ENCODE measurements at places on chromosomes 1 and 21.

DNA sequence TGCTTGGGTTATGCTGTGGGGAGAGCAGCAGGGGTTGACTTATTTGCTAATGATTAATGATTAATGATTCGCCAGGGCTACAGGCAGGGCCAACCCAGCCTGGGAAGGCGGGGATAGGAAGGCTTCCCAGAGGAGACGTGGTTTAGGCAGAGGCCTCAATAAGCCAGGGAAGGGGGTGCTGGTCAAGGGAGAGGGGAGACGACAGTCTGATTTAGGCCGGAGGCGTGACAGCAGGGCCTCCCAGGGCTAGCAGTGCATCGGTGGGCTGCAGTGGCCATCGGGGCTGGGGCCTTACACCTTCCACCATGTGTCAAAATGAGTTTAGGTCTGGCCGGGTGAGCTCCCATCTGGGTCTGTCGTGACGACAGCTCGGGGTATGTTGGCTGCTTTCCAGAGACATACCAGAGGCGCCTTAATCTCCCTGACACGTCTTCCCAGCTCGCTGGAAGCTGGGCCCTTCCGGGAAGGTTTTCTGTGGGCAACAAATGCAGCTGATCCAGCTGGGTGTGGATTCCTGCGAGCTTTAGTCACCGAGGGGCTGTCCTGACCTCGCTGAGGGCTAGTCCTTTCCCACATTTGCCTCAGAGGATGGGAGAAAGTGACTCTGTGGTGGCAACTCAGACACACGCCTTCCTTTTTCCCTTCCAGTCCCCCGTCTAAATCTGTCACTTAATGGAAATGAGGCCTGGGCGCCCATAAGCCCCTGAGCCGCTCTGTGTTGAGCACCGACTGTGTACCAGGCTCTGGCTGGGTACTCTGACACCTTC lies 3.7 kb upstream of the SLC1A7 start:
- no peak for DNase-seq

- DNase-seq = no peak
Measured at GRCh38 chr21:41431788-41432548, 5.9 kb downstream of the MX1 start.

DNA sequence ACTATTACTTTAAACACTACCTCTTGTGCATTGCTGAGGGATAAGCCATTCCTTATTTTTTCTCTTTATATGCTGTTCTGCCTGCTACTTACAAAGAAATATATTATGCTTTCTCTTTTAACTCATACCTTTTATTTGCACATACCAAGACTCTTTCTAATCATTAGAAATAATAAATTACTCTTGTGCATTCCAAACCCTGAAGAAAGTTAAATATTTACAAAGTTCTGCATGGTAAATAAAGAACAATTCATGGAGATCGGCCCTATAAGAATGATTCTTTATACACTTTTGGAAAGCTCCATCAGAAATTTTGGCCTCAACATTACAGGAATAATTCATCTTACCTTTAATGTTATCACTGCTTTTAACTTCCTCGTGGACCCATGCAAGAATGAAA lies 86.7 kb upstream of the PALMD start:
- no peak for DNase-seq

DNA sequence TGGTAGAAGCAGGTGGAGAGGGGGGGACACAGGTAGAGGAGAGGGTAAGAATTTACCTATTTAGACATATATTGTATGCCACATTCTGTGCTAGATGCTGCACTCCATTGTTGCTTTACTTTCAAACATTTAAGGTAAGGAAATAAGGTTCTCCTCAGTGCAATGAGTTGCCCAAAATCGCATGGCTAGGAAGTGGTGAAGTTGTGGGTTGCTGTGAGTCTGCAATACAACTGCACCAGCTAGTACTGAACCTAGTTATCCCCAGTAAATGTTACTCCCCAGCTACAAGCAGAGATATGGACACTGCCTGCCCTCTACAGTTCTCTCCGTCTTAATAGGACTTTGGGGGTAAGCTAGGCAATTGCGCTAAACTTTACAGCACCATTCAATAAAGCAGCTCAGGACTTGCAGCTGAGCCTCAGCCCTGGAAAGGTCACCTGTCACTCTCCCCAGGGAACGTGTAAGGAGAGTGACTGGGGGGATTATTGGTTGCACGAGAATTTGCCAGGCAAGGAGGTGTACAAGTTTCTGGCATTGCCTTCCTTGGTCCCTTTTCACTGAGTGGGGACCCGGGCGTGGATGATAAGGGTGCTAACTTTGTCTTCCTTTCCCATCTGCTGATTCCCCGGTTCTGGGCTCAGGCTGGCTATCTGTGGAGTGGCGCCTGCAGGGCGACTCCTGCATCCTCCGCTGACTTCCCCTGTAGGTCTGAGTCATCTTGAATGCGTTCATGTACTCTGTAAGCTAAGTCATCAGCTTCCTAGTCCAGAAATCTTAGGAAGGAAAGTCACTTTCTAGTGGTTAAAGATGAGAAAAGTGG lies 71.3 kb upstream of the CNTN2 start:
- no peak for DNase-seq

DNA sequence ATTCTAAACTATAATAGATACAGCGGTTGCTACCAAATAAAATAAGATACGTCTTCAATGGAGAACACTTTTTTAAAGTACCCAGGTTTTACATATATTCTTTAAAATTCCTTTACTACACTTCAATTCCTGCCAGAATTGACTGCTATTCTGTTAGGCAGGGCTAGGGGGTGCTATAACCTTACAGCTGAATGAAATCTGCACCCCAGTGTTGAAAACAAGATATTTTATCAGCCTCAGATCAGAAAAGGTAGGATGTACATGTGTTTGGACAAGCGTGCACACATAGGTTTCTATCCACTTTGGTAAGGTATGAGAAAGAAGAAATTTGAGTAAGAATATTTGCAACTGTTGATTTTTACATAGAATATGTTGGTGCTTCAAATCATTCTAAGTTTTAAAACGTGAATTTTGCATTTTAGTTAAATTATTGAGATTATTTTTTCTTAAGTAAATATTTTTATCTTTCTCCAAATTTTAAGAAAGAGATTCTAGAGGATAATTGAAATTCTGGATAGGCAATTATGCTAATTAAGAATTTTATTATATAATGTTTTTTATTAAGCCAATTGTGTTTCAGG lies 490.8 kb upstream of the ADGRL4 start:
- peak; percentile 7 for DNase-seq

- no peak for DNase-seq
Measured at GRCh38 chr1:194584052-194584451, 1397.6 kb upstream of the B3GALT2 start.

GRCh38 chr1:96478228-96478627 lies 243.4 kb upstream of the PTBP2 start:
- no peak for DNase-seq

DNA sequence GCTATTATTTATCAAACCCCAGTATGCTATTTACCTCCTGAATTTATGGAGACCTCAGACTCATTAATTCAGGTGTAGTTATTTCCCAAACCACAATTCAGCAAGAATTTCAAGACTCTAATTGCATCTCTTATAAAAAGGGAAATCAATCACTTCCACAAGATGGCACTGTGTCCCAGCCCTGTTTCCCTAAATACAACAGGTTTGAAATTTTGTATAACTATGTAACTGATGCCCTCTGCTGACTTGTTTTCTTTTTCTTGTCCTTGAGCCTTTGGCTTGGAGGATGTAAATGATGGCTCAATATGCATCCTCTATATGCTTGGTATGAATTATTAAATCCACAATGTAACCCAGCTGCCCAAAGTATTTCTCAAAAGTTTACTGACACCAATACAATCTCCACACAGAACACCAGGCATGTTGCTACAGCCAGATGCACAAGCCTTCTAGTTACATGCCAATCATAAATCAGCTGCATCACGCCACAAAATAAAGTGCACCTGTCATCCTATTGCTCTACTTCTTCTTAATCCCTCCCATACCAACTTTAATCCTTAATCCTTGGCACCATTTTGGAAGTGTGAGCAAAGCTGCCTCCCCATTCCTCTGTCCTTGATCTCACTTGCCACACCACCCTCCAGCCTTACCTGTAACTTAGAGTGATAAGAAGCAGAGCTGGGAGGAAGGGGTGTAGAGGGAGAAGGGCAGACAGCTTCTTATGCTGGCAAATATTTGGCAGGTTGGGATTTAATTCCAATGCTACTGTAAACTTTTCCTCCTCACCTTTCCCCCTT lies 9.0 kb downstream of the C1orf105 start:
- DNase-seq = peak; percentile 25

DNA sequence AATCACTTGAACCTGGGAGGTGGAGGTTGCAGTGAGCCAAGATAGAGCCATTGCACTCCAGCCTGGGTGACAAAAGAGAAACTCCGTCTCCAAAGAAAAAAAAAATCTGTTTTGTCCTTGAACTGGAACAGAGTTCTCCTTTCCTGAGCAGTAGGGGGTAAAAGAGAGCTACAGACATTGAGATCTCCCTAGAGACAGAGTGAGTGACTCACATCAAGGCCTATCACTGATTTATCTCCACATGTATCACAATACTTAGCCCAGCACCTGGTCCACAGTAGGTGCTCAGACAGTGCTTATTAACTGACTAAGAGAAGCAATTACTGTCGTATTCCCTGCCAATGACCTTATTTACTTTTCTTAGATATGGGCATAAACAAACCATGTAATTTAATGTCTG lies 354.1 kb upstream of the C1orf87 start:
- no peak for DNase-seq

- DNase-seq = no peak
Measured at GRCh38 chr1:204258213-204259115, 44.7 kb upstream of the GOLT1A start.

DNA sequence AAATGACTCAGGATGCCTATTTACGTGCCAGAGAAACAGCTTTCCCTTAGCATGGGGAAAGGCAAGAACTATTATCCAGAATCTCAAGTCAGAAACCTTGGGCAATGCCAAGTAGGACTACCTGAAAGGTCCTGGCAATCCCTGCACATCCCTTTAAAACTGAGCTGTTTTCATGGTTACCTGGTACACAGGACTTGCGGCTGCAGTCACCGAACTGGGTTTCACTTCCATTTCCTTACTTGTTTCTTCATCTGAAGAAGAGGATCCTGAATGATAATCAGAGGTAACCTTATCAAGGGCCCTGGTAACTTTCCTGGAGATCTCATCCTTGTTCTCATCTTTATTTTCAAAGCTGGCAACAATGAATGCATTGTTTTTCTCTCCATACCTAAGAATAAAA lies 14.3 kb downstream of the BTG3 start:
- DNase-seq = no peak

- DNase-seq = no peak
Measured at GRCh38 chr1:145997016-145997717, 788 bp upstream of the TXNIP start.

DNA sequence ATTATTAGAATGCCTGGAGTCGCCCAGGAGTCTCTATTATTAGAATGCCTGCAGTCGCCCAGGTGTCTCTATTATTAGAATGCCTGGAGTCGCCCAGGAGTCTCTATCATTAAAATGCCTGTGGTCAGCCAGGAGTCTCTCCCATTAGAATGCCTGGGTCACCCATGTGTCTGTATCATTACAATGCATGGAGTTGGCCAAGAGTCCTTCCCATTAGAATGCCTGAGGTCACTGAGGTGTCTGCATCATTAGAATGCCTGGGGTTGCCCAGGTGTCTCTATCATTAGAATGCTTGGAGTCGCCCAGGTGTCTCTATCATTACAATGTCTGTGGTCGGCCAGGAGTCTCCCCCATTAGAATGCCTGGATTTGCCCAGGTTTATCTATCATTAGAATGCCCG lies 66.9 kb downstream of the RNF187 start:
- DNase-seq = no peak

DNA sequence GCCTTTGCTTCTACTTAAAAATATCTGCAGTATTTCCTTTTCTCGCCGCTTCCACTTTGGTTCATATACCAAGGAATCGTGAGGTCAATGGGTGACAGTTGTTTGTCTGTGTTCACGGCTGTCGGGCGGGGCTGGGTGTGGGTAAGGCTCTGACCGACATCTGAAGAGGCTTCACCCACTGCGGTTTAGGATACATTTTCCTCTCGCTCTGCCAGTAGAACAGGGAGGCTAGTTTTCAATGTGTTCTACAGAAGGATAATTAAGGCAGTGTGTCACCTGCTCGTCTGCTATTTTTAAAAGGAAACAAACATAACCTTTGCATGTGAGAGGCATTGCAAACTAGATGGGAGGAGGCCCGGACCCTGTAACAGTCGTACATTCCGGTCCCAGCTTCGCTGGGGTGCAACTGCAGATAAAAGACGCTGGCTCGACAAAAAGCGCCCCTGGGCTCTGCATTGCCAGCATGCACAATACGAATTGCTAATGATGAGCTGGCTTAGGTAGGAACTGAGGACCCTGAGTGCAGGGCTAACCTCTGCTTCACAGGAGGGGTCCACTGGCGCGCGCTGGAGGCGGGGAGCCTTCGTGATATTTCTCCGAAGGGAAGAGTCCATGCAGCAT lies 8.5 kb upstream of the ERG start:
- peak; percentile 34 for DNase-seq

DNA sequence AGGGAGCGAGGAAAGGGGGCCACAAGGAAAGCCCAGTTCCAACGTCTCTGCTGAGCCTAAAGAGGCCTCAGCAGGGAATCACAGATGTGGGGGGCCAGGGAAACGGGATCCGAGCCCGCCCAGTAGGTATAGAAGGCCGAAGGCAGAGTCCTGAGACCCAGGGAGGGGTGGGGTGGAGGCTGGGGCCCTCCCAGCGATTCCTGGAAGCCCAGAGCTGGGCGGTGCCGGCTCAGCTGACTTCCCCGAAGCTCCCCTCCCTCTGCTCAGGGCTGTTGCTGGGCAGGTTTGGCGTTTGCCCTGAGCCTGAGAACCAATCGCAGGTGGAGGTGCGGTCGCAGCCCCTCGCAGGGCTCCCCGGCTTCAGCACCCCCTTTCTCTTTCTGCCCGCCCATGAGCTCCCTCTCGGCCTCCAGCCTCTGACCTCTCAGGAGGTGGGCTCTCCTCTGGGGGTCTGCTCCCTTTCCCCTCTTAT lies 12.8 kb downstream of the ADAMTSL4 start:
- peak; percentile 65 for DNase-seq

- no peak for DNase-seq
Measured at GRCh38 chr21:31524140-31524539, 135.4 kb upstream of the SOD1 start.

DNA sequence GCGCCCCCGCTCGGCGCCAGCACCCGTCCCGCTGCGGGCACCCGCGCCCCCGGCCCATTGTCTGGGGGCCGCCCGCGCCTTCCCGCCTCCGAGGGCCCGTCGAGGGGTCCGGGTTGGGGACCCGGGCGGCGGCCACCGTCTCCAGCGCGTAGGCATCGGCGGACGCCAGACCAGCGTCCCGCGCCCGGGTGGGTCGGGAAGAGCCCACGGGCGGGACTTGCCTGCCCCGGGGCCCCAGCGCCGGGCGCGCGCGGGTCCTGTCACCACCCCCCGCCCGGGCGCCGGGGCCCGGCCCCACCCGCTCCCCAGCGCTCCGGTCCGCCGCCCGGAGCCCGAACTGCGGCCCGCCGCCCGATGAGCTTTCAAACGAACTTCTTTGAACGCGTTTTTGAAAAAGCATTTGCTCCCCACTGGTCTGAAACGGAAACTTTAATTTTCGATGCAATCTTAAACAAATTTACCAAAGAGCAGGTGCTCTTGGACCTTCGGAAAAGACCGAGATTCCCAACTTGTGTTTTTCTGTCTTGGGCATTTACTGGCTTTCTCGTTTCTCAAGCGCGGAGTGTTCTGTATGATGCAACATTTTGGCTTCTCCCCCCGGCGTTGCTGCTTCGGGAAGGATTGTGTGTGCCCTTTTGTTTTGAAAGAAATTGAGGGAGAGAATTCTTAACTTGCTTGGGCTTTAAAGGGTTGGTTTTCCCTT lies 615 bp downstream of the CLIC4 start:
- DNase-seq = no peak

GRCh38 chr1:118077331-118078045 lies 107.5 kb downstream of the SPAG17 start:
- DNase-seq = no peak
